ENCODE measurements at places on chromosomes 5 and 9.
A peak's percentile ranks its signal among the peaks of the same experiment; 100 is the strongest.

GRCh38 chr9:127809540-127810377, 7.1 kb downstream of the FPGS start:
- peak; percentile 73 for ATAC-seq

DNA sequence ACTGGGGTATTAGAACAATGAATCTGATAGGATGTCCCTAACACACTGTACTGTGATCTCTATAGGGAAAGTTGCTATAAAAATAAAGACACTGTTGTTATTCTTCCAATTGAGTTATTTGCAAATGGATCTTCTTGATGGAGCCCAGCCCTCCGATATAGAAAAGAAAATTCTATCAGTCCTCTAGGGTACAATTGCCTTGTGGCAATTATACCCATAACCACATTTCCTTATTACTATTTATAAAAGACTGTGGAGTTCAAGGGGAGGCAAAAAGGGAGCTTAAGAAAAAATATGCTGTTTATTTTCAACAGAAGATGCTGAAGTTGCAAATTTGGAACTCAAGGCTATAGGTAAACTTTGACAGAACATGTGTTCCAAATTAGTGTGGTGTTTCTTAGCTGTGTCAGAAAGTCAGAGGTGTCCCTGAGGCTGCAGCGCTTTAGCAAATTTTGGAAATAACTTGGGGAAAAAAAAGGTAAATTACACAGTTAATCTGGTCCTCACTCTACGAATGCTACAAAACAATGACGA, 116.5 kb downstream of the NFIB start:
- ATAC-seq: no peak

- peak; percentile 87 for ATAC-seq
Measured at GRCh38 chr9:37994639-37995347, 74.2 kb downstream of the SHB start.

GRCh38 chr5:138946241-138946623, 71.1 kb upstream of the LRRTM2 start:
- ATAC-seq: peak; percentile 87

DNA sequence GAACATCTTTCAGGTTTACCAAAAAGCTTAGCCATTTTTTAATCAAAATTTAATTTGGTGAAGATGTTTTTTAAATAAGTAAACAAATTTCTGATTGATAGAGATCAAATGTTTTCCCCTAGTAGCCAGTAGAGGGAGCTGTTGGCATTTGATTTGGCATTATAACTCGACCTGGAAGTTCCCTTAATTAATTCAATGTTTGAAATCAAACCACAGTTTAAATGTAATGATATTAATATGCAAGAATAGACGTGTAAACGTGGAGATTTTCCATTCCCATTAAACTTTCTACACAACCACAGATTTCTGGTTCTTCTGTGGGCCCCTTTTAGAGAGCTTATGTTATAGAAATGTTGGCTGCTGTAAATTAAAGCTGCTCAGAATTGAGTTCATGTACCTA, 148.1 kb upstream of the MPDZ start:
- no peak for ATAC-seq

DNA sequence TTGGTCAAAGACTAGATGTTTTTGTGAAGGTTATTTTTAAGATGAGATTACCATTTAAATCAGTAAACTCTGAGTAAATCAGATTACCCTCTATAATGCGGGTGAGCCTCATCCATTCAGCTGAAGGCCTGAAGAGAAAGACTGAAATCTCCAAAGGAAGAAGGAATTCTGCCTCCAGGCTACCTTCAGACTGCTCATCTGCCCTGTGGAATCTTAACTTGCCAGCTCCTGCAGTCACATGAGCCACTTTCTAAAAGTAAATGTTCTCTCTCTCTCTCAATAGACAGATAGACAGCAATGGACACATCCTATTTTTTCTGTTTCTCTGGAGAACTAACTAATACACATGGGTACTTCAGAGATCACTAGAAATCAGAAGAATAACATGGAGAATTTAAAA, 182.8 kb downstream of the CFAP90 start:
- ATAC-seq: no peak

- peak; percentile 5 for ATAC-seq
Measured at GRCh38 chr9:136485049-136486045, 2.5 kb upstream of the SEC16A start.

DNA sequence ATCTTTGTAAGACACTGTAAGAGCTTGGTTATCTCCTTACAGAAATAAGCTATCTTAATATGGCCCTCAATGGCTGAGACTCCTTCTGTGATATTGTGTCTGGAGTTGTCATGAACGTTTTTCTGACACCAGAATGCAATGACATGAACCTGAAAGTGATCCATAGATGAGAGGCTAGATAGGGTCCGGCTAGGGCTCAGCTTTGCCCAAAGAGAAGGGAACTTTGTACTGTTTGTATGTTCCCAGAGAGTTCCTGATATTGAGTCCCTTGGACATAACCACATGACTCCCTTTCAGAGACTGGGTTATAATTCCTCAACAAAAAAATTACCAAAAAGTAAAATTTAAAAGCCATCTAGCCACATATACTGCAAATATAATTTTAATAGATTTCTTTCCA, 575.8 kb upstream of the CLINT1 start:
- no peak for ATAC-seq

DNA sequence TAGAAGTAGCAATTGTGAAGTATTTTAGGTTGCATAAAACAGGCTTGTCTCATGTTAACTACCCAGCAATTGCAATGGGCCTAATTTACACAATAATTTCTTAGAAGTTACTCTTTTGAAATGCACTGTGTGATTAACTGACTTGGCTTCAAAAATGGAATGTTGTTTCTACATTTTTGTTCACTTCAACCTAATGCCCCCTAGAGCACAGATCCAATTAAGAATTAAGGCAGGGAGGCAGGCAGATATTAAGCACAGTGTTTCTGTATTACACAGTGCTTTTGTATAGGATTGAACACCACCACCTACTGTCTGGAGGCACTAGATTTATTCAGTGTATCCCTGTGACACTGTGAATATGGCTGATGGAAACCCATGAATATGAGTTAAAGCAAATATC, 302.1 kb downstream of the FBXL17 start:
- peak; percentile 10 for ATAC-seq

DNA sequence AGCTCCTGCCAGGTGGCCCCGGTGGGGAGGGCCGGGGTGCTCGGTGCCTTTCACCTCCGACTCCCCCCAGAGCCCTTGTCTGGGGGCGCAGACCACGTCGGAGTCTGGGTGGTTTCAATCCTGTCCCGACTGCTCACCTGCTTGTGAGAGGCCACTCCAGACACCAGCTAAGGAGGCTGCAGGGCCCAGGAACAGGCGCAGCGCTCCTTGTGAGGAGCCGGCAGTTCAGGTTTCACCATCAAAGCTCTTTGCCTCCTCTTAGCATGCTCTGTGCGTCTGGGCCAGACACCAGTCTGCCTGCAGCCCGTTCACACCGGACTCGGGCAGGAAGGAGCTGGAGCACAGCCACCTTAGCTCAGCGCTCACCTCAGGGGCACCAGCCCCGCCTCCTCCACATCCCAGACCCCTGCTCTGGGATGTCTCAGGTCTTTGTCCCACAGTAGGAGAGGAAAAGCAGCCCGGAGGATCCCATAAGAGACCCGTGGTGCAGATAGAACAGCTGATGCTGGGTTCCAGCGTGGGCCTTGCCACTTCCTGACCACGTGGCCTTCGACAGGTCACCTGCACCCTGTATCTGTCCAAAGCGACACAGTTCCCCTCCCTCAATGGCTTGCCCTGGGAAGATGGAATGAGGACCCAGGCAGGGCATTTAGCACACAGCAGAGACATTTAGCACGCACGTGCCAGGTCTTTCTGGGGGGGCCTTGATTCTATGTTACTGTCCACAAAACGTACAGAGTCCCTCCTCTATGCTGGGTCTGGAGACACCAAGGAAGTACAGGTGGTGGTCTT, 106.2 kb upstream of the LMX1B start:
- no peak for ATAC-seq

- no peak for ATAC-seq
Measured at GRCh38 chr9:131971482-131972074, 108.1 kb downstream of the MED27 start.

DNA sequence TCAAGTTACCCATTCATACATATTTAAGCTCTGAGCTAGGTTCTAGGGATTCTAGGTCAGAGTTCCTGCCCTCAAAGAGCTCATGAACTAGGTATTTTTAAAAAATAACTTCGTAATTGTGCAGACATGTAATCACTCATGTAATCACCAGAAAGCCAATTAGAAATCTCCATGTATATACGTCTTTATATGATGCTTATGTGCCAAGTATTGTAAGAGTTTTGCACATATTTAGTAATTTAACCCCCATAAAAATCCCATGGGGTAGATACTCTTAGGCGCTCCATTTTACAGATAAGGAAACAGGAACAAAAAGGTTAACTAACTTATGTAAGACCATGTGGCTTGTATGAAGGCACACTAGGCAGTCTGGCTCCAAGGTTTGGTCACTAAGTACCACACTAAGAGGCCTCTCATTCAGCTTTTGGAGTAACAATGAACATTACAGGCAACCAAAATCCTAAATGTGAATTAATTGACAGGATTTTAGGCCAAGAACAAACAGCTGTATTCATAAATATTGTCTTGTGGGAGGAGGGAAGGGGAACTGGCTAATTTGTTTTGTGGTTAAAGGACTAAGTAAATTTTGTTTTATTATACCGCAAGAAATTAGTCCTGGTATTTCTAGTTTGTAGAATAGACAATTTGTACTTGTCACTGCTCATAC, 1.7 kb upstream of the OTULINL start:
- ATAC-seq: no peak
